Activated CD4-positive, alpha-beta T cell treated with anti-CD3 and anti-CD28 coated beads, Interleukin-2, Interleukin-4, amounts not matched to agents 100 ng/mL and 50 ng/mL, durations not matched to agents 16 hours and 8 hours (primary cell): ENCODE measurements at places on chromosomes 12 and 14.

DNA sequence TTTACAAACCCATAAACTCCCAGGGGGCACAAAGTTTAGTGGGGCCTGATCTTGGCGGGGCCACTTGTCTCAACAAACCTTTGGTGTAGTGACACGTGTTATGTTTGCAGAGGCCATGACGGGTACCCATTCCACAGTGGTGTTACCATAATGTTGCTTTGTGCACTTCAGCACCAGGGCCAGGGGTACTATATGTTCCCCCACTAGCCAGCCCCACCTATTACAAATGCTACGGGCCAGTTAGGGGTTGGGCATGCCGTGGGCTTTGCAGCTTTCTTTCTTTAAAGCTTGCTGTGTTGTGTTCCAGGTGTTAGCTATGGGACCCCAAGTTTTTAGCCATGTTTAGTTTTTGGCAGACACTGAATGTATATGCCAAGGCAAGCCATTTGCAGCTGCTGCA is 30.8 kb upstream of the G2E3 start:
- no peak for DNase-seq

DNA sequence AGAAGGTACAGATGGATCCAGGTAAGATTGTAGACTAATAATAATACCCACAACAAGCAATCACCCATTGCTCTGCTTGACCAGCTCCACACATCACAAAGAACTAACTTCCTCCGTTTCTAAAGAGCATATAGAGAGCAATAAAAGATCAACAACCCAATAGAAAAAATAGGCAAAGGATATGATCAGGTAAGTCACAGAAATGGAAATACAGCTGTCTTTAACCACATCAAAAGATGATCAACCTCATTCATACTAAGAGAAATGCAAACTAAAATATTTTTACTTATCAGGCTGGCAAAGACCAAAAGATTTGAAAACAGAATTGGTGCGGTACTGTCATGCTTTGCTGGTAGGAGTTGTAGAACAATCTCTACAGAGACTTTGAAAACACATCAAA is 8.9 kb downstream of the C2CD5 start:
- no peak for DNase-seq

DNA sequence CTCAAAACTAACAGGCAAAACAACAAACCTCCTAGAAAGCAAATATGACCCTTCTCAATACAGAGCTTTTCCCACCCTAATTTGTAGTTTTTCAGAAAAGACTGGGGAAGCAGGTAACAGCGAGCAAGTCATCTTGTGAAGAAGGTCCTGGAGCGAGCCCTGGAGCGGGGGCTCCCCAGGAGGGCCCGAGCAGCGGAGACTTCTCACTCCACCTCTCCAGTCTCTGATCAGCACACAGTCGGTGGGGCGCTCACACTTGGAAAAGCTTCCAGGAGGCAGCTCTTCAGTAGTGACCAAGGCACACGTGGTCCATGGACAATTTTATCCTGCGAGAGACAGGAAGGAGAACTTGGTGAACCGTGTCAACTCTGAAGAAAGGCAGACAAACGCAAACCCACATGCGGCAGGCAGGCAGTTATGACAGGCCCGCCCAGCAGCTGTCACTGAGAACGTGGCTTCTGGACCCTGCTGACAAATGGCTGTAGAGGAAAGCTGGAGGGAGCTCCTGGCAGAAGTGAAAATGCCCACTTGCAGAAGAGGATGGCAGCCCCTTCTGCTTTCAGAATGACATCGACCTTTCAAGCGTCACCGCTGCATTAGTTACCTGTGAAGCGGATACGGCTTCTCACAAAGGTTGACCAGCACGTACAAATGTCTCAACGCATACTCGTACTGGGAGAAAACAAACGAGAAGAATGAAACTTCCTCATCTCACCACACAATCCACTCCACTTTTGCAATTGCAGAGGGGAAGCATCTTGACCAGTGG is 44.2 kb downstream of the LGMN start:
- DNase-seq, result no peak

- DNase-seq, result no peak
These were observed 3.7 kb downstream of the TMTC3 start for GRCh38 chr12:88145567-88146505.

- DNase-seq, result no peak
These were observed 98.0 kb downstream of the MYRFL start for GRCh38 chr12:69922999-69923398.

- DNase-seq, result no peak
These were observed 20.3 kb downstream of the DCAF5 start for GRCh38 chr14:69132513-69133181.

DNA sequence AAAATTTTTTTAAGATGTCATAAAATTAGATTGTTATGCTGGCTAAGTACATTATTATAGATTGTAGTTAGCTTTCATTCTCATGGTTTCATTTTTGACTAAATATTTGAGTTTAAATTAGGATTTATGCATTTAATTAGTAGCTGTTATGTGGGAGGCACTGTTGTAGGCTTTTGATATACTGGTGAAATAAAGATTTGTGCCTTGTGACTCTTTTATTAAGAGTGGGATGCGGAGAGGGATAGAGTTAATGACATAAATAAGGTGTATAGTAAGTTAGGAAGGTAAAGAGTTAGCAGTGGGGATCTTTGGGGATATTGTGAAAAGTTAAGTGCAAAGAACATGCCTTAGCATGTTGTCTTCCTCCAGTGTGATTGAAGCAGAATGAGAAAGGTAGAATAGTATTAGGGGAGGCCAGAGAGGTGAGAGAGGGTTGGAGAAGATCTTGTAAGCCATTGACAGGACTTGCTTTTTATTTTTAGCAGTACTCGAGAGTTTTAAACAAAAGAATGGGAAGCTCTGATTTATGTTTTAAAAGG is 8.8 kb downstream of the ARHGAP5 start:
- DNase-seq, result no peak

DNA sequence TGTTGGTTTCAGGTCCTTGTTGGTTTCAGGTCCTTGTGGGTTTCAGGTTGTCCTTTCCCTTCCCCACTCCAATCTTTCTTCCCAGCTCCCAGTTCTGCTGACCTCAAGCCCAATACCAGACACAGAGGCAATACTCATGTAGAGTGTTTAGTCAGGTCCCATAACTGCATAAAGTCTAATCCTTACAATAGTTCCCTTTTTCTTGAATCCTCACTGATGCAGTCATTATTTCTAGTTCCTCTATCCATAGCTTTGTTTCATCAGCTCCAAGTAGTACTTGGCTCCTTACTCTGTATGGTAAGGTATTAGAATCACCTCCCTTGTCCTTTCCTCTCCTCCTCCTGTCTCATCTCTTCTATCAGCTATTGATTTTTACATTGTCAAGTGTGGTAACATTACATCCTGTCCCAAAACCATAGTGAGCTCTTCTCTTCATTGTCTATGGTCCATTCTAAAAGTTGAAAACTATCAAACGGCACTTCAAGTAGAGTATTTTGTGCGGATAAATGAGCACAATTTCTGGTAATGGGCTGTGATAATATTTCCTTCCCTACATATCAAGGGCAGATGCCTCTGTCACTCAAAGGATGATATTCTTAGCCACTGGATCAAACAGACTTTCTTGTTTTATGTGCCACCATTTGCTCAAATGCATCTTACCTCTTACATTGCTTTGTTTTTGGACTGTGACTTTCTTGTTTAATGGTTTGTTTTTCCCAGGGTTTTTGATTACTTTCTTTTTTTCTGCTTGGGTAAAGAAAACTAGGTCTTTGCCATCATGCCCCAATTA is 57.2 kb upstream of the JDP2 start:
- no peak for DNase-seq

DNA sequence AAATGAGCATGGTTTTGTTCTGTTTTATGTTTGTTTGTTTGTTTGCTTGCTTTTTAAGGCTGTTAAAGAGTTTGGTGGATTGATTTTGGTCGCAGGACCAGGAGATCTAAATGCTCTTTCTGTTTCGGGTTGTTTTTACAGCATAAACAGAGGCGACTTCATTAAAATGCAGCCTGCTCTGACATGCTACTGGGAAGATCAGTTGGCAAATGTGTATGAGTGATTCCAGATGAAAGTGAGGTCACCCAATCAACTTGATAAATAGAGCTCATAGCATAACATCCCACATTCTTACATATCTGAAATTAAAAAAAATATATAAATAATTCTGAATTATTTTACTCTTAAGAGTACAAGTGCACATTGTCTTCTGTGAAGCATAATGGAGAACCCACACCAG is 947.7 kb downstream of the GALC start:
- DNase-seq, result no peak

DNA sequence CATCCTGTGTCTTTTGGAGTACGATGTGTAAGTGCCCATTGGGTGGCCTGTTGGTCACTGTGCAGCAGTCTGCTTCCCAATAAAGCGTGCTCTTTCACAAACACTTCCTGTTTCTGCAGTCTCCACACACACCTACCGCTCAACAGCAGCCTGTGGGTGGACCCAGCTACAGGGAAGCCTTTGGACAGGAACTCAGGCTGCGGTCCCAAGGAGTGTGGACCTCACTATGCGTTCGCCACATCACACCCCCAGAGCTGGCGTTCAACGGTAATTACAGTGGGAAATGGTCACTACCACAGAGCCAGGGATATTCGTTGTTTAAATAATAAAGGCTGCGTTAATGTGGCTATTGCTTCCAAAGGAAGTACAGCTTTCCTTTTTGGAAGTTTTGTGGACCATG is 16.2 kb downstream of the PSMC1 start:
- DNase-seq, result no peak

DNA sequence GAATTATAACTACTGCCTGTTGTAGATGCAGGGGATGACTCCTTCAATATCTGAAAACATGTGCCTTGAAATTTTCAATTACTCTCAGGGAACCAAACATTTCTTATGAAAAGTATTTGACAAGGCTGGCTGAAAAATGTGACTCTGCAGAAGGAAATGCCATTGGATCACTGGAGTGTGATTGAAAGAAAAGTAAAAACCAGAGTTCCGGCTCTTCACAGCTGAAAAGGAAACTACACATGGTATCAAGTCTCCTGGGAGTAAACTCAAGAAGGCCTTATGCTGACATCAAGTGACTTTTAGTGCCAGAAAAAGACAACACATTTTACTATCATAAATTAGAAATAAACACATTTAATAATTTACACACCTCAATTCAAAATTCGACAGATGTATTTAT is 693.0 kb downstream of the LRFN5 start:
- no peak for DNase-seq

GRCh38 chr12:110531741-110532333 is 29.7 kb downstream of the RAD9B start:
- peak; percentile 27 for DNase-seq

- DNase-seq, result no peak
These were observed 45.7 kb upstream of the CPM start for GRCh38 chr12:68978678-68979077.

- no peak for DNase-seq
These were observed 21.7 kb downstream of the LIMA1 start for GRCh38 chr12:50261654-50262053.

DNA sequence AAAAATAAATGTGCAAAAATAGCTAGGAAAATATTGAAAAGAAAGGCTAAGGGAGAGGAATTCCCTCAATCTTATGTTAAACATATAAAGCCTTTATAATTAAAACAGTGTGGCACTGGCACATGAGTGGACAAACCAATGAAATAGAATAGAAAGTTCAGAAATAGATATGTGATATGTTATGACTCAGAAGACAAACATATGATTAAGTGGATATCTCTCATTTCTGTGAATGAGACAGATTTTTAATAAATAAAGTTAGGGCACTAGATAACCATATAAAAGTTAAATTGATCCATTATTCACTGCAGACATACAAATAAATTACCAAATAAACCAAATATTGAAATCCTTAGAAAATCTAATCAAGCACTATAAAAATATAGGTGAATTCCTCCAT is 73.0 kb downstream of the ALG10B start:
- no peak for DNase-seq

GRCh38 chr12:94706250-94706661 is 55.9 kb upstream of the TMCC3 start:
- peak; percentile 2 for DNase-seq

GRCh38 chr12:72673853-72674252 is 401.7 kb downstream of the TRHDE start:
- no peak for DNase-seq

DNA sequence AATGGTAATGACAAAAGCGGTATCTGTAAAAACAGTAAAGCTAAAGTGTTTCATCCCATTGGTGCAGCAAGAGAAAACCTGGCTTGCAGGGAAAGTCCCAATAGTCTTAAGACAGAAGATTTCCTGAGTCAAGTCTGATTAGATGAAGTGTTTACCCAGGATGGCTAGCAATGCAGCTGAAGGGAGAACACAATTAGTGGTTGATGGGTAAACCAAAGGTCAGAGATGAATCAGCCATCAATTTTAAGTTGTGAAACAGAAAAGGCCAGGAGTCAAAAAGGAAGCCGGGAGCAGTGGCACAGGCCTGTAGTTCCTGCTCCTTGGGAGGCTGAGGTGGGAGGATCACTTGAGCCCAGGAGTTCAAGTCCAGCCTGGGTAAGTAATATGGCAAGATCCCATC is 52.6 kb downstream of the SEC23A start:
- DNase-seq, result peak; percentile 8

GRCh38 chr12:88305254-88305890 is 163.3 kb downstream of the TMTC3 start:
- no peak for DNase-seq

DNA sequence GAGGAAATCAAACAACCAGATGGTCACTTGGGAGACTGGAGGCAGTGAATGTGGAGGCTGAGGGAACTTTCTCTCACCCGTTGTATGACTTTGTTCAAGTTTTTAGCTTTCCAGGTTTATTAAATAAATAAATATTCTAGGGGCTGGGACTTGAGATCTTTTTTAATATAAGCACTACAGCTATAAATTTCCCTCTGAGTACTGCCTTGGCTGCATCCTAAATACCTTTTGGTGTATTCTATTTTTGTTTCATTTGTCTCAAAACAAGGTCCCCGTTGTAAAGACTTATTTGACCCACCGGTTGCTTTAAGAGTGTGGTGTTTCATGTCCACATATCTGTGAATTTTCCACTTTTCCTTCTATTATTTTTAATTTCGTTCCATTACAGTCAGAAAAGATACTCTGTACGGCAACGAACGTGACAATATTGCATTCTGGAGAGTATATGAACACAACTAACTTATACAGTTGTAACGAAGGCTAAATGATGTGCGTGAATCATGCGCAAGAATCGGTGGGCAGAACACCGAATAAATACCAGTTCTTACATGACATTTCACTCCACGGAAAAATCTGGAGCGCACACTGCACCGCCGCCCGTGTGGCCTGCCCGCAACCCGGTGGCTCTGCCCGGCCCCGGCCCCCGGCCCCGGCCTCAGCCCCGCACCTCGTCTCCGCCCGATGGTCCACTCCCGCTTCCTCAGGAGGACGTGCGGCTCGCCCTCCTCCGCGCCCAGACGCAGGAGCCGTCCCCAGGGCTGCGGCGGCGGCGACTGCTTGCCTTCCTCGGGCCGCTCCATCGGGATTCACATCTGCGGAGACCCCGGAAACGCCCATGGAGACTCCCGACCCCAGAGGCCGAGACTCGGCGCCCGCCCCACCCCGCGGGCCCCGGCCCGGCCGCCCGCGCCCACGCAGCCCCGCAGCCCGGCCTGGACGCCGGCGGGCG is 602 bp downstream of the CHFR start:
- no peak for DNase-seq

- no peak for DNase-seq
These were observed 80.5 kb downstream of the BCL11B start for GRCh38 chr14:99191395-99192027.
